Activated naive CD4-positive, alpha-beta T cell (primary cell): ENCODE measurements at places on chromosomes 7 and 10.

GRCh38 chr7:140646931-140647647, 6.5 kb upstream of the DENND2A start:
- no peak for DNase-seq

- no peak for DNase-seq
These were observed 116.9 kb upstream of the ANLN start for GRCh38 chr7:36272567-36273269.

DNA sequence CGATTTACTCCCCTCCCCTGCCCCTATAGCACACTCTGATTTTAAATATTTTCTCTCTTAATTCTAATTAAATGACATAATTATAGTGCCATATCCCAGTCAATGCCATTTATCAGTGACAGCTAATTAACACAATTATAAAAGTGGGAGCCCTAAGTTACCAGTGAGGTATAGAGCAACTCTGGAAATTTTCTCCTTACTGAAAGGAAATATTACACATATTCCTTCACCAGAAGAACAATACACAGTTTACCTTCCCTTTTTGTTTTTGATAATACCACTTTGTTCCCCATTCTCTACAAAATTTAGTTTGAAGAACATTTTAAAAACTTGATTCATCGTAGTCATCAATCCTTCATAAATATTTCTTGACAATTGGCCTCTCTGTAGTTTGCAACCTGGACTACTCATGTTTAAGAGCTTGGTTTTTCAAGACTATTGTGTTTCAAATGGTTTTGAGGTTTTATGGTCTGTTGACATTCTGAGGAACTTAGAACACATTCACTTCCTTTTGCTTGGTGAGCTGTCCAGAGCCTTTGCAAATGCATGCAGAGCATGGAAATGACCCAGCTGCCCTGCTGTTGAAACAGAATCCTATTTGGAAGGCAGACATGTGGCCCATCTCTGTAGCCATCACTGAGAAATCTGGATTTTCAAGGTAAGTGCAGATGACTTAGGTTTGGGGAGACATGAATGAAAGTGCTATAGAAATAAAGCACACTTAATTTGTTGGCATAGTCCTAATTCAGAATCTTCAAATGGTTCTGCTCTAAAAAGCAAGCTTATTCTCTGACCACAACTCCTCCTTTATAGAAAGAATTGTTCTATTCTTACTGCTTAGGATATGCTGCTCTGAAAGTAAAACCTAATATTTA, at the start of gene GPR141:
GPR141 (plus strand) TSS at position 521 of the 875 bp plus-strand sequence. CDS start 56,628 bp downstream, outside the sequence.
- DNase-seq: no peak

DNA sequence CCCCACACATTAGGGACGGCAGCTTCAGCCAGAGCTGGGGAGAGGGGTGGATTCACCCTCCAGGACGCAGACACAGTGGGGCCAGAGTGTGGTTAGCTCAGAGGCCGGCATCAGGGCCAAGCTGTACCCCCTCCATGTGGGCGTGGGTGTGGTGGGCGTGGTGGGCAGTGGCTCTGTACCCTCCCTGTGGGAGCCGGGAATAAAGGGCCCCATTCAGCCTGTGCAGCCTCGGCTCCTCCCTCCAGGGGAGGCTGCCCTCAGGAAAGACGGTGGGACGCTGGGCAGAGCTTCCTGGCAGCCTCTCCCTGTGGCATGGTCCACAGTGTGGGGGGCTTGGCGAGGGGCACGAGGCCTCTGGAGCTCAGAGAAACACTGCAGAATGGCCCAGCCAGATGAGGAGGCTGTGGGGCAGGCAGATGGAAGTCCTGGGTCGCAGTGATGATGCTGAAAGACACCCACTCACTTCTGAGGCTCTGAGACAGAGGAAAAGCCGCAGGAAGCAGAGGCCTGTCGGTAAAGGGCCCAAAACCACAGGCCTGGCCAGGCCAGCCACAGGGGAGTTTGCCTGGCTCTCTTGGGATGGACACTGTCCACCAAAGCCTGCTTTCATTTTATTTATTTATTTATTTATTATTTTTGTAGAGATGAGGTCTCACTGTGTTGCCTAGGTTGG, 108.0 kb downstream of the SH3PXD2A start:
- no peak for DNase-seq

GRCh38 chr10:7046615-7047014, 364.2 kb downstream of the SFMBT2 start:
- DNase-seq: no peak

DNA sequence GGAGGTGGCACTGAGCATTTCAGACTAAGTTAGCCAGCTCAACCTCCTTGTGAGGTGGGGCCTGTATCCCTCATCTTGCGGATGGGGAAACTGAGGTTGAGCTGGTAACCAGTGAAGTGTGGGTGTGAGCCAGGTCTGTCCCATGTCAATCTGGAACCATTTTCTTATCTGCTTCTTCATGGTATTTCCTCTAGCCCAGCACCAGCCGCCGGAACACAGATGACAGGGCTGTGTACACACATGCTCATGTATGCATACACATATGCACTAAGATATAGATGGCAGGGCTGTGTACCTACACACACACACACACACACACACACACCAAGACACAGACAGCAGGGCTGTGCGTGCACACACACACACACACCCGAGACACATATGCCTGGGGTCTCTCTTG, 18.5 kb downstream of the RAMP3 start:
- DNase-seq: no peak

- DNase-seq: no peak
These were observed 207.1 kb upstream of the HDAC9 start for GRCh38 chr7:18288322-18289037.

GRCh38 chr7:2106924-2107323, 125.8 kb downstream of the MAD1L1 start:
- DNase-seq: no peak

GRCh38 chr10:37124532-37124931, 866 bp upstream of the ANKRD30A start:
- DNase-seq: no peak

GRCh38 chr10:120505866-120506265, 48.8 kb downstream of the PLPP4 start:
- no peak for DNase-seq

- no peak for DNase-seq
These were observed 694.1 kb downstream of the SUGCT start for GRCh38 chr7:40828686-40829600.

- no peak for DNase-seq
These were observed 136.8 kb downstream of the MDFIC start for GRCh38 chr7:115058726-115059125.

DNA sequence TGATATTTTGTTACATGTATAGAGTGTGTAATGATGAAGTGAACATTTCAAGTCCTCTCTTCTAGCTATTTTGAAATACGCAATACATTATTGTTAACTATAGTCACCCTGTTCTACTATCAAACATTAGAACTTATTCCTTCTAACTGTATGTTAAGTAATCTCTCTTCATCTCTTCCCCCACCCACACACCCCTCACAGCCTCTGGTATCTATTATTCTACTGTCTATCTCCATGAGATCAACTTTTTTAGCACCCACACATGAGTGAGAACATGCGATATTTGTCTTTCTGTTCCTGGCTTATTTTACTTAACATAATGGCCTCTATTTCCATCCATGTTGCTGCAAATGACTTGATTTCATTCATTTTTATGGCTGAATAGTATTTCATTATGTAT, 57.7 kb upstream of the EGR2 start:
- no peak for DNase-seq

DNA sequence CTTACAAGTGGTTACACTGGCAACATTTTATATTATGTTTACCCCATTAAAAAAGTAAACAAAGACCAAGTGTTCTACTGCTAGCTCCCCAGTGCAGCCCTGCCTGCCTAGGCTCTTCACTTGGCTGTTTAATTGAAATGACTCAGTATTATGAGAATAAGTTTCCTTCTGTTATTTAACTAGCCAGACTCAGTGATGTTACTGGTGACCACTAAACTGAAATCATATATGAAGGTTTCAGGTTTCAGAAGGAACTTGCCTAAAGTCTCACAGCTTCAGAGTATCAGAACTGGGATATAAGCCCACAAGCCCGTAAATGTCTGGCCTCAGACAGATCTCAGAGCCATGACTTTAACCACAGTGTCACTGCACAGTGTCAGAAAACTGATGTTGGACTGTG, 66.8 kb upstream of the EXOC4 start:
- DNase-seq: no peak

DNA sequence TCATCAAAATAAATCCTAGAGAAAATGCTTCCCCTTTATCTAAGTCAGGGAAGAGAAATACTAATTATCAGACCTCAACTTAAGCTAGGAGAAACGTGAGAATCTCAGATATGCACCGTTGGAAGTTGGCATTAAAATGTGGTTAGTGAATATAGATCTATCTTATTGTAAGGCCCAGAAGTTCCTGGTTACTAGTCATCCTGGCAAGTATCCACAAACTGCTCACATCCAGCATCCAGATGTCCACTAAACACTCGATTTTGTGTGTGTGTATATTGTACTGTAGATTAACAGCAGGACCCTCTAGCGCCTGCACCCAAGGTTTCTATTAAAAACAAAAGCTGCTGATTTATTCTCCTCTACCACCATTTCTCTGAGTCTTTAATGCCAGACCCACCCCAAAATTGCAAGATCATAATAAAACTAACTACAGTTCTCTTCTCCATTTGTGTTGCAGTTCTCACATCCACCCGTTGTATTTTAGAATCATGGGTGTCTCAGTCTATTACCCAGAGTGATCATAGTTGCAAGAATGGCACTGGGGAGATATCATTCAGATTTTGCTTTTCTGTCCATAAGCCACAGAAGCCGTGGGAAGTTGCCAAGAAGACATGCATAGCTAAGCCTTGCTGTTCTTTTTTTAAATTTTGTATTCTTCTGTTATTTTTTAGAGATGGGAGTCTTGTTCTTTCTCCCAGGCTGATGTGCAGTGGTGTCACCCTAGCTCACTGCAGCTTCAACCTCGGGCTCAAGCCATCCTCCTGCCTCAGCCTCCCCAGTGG, 165.4 kb downstream of the KIAA1217 start:
- no peak for DNase-seq

- peak; percentile 24 for DNase-seq
These were observed 99.9 kb downstream of the CUBN start for GRCh38 chr10:17029581-17030271.

DNA sequence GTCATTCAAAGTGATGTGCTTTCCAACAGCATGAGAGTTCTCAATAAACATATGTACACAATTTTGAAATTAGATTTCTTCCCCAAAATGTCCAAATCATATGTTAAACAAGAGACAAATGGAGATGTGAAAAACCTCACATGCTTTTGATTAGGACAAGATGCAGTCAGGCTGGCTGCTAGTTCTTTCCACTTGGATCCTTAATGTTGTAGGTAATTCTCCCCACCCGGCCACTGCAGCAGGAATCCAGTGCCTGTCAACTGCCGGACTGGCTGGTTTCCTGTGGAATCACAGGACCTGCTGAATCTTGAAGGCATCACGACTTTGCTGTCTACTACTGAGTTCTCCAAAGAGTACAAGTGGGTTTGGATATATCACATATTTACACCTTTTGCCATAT, 138.6 kb upstream of the AKR1E2 start:
- DNase-seq: no peak

- no peak for DNase-seq
These were observed 148.7 kb upstream of the MKI67 start for GRCh38 chr10:128274938-128275337.

GRCh38 chr10:784403-785088, 95.1 kb upstream of the DIP2C start:
- no peak for DNase-seq

DNA sequence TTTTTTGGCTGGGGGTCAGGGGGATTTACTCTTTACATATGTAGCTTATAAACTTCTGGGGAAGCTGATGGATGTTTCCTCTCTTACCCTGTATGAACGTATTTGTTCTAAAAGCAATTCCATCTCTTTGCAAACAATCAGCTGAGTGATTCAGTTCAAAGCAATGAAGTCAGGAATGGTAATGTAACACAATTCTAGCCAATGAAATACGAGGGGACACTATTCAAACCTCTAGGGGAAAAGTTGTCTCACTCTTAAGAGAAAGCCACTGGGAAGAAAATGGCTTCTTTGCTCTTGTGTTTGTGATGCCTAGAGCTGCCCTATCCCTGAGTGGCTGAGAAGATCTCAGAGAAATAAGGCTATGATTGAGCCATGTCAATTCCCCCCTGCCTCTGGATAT, 134.8 kb upstream of the SEMA3C start:
- no peak for DNase-seq

- no peak for DNase-seq
These were observed 162.2 kb downstream of the PKD1L1 start for GRCh38 chr7:47785923-47786556.

GRCh38 chr10:86596266-86596665, 58.1 kb upstream of the OPN4 start:
- no peak for DNase-seq

- no peak for DNase-seq
These were observed 109.5 kb downstream of the DNAJB6 start for GRCh38 chr7:157446322-157446721.

- DNase-seq: no peak
These were observed 76.4 kb downstream of the CALN1 start for GRCh38 chr7:72335561-72336381.

- DNase-seq: no peak
These were observed 25.1 kb downstream of the PWWP2B start for GRCh38 chr10:132421847-132422751.

GRCh38 chr7:114718861-114719260, 203.0 kb upstream of the MDFIC start:
- DNase-seq: no peak

GRCh38 chr7:68173513-68173912, 1176.9 kb downstream of the TYW1 start:
- no peak for DNase-seq

- no peak for DNase-seq
These were observed 108.1 kb downstream of the ANLN start for GRCh38 chr7:36497775-36498174.

DNA sequence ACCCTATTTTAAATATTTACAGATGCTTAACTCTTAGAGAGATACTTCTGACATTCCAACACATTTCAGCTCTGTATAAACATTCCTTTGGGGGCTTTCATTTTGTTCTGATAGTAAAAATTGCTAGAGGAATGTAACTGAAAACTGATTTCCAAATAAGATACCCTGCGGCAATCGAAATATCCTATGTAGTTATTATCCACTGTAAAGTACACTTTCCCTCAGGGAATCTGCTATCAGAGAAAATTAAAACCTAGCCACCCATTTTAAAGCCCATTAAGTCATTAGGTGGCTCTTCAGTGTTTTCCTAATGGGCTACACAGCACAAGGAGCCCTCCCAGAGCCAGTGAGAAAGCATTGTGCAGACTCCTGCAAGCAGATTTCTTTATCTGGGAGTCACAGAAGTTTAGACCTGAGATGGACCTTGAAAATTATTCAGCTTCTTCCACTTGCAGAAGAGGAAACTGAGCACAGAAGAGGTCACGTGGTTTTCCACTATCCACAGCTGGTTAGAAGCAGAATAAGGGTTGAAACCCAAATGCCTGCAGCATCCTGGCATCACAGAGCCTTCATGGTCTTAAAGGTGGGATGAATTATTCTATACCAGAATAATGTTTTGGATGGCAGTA, 12.6 kb upstream of the CPVL start:
- no peak for DNase-seq

GRCh38 chr7:17512181-17512675, 213.8 kb downstream of the AHR start:
- no peak for DNase-seq

GRCh38 chr10:58951746-58952145, 224.7 kb upstream of the PHYHIPL start:
- no peak for DNase-seq
